ENCODE measurements at places on chromosomes 12 and 14.

DNA sequence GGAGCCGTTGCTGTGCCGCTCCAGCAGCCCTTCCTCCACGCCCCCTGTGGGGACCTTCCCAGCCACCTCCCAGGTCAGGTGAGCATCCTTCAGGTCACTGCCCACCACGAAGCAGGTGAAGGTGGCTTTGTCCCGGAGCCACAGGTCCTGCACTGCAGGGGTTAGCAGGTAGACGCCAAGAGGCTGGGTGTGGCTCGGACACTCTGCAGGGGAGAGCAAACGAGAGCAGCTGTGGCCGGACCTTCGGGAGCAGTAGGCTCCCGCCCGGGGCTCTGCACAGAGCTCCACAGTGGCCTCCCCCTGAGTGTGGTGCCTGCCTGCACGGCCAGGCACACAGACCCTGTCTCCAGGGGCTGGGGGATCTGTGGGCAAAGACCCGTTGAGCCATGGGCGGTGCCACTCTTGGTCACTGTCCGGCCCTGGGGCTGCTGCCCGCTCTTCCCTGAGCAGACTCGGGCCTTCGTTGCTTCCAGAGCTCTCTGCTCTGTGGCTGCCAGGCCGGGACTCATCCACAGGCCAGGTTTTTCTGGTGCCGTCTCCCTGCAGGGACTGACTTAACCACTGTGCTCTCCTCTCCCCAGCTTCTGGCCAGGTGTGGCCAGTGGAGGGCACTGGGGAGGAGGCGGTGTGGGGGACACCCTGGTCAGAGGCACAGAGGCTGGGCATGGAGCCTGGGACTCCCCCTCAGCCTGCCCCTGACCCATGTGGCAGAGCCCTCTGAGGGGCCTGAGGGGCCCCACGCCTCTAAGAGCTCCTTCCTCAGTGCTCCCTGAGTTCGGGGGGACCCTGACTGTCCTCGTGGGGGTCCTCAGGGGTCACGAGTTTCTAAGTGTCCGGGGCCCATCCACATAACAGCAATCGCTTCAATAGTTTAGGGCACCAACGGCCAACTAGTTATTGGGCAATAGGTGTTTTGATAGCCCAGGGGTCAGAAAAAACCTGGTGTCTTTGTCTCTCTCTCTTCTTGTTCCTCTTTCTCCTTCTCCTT lies 314.9 kb downstream of the TMEM121 start:
- DNase-seq: no peak

- DNase-seq: no peak
Observed at GRCh38 chr12:64389154-64389553, 1.4 kb downstream of the C12orf56 start.

DNA sequence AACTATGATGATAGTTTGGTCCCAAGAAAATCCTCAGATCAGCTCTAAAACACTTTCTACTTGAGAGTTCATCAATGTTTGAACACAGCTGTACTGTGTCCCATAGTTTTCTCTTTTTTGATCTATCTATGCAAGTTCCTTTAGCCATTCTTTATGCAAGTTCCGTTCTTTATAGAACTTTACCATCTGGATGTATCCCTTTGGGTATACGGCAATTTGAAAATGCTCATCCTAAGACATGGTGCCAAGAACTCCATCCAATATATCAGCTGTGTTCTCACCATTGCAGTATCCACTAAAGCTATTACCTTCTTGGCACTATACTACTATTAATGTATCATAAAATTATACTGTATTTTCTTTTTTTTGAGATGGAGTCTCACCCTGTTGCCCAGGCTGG lies 276.9 kb downstream of the NOVA1 start:
- DNase-seq: no peak

DNA sequence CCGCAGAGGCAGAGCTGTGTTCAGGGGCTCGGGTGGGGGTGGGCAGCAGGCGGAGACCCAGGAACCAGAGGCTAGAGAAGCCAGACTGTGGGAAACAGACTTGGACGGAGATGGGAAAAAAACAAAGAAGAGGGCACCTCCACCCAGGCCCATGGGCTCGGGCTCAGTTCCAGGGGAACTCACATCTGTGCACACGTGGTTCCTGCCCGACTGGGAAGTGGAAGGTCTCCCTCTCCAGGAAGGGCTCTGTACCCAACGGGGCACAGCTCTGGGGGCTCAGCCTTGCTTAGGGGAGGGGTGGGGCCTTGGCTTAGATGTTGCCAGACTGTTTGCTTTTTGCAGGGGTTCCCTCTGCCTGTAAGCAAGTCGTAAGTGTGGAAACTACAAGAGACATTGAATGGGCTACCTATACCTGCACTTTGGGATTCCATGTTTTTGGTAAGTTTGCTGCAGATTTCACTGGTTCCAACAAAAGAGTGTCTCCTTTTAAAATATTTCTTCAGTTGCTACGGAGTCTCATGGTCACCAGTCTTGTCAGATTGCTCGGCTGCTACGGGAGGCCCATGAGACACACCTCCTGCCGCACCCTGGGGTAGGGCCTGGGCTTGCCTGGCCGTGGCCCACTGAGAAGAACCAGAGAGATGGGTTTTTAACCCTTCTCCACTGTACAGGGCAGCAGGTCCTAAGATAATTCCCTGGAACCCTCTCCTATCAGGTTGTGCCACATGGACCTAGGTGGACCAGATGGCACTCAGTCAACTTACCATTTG lies 127.6 kb upstream of the EVL start:
- DNase-seq: no peak

GRCh38 chr14:74506411-74506851 lies 12.9 kb downstream of the ISCA2 start:
- no peak for DNase-seq

- no peak for DNase-seq
Observed at GRCh38 chr12:123764109-123764508, 2.0 kb downstream of the DNAH10 start.

DNA sequence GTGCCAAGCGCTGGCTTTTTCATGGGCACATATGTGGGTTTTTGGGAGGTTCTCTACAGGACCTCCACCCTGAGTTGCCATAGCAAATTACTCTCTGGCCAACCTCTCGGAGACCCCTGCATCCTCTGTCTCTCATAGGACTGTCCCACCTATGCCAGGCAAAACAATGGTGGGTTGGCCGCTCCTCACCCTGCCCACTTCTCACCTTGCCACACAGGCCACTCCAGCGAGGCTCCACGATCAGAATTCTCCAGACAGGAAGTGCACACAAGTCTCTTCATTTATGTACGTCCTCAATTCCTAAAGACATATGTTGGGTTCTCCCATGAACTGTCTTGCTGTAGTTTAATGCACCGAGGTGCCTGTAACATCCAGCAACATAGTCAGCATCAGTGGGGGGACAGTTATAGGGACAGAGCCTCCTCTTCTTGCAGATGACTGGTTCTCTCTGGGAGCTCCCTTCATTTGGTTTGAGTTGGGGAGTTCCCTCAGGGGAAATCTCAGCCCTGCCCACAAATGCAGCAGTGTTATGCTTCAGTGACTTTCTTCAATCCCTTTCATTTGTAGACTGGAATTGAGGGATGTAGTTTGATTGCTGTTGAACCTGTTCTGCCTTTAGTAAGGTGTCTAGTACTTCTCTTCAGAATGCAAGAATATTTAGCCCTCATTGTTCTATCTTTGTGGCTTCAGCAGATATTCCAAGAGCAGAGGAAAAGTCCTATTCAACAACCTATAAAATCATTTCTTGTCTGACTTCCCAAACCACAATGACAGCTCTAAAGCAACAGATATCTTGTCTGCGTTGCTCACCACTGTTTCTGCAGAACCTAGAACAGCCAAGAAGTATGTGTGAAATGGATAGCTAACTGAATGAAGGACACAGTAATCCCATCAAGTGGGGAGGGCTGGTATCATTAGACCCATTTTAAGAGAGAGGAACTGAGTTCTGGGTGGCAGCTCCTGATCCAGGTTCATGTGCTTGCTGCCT lies 2.8 kb upstream of the LTBP2 start:
- peak; percentile 57 for DNase-seq

DNA sequence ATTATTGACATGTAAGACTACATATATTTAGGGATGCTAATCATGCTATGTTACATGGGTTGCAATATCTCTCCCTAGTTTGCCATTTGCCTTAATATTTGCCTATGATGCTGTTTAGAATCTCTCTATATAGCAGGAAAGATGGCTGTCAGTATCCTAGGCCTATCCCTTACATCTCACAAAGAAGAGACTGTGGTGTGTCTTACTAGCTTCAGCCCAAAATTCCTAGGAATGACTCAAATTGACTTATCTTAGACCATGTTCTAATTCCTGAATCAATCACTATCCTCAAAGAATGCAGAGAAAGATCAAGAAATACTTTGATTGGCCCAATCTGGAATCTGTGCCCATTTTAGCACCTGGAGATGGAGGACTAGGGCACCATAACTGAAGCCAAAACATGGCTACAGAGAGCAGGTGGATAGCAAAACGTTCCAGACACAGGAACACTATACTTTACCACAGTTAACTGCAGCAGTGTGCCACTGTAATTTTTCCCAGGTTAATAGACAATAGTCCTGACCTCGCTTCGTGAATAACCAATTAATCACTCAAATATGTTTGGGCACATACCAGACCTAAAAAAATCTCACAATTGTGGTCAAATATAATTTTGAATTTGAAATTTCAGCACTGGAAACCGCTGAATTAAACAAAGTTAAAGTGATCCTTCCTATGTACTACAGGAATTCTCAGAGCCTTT lies 32.7 kb upstream of the GLIPR1 start:
- peak; percentile 43 for DNase-seq

DNA sequence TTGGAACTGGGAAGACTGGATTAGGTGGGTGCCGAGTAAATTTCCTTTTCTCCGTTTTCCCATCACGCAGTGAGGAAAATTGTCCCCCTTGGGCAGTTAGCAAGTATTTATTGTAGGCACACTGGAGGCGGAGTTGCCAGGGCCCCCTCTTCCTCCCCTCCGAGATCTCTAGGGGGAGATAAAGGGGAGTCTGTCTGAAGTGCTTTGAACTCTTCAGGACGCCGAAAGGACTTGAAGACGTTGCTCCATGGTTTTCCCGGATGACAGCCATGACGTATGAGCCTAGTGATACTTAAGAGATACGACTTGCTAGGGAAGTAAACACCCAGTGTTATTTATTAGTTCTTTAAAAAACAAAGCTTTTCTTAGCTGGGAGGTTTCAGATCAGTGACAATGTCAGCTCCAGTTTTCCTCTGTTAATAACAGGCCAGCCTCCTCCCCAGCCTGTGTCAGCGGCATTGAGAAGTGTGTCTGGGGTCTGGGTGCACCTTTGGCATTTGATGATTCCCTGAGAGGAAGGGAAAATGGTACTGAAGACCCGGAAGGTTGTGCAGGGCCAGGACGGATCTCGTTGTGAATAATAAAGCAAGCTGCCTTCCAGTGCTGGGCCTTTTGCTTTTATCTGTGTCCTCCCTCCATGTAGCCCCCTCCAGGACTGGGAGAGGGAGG lies 78.7 kb downstream of the TSPAN9 start:
- DNase-seq: no peak
